ENCODE measurements at places on chromosomes 7 and 10.
A peak's percentile ranks its signal among the peaks of the same experiment; 100 is the strongest.

DNA sequence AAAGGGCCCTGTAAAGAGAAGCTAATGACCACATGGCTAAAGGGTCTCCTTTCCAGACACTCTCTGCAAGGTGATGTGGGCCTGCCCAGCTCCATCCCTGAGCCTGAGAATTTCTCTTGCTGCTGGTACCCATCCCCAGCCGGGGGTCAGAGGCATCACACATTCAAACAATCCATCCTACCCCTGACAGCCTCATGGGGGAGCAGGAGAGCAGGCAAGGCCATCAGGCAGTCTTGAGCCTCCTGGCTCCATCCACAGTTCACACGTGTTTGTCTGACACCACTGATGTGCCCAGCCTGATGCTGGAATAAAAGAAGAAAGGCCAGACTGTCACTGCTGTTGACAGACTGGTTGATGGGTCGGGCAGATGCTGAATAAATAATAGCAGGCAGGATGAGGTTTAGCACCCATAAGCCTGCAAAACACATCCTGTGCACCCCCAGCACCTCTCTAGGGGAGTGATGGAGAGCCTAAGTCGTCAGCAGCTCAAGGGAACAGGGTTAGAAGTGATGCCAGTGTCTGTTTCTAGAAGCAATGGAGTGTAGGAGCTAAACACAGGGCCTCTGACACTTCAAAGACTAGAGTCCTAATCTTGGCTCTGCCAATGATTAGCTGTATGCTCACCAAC lies 43.5 kb downstream of the TLL2 start:
- peak; percentile 32 for DNase-seq

DNA sequence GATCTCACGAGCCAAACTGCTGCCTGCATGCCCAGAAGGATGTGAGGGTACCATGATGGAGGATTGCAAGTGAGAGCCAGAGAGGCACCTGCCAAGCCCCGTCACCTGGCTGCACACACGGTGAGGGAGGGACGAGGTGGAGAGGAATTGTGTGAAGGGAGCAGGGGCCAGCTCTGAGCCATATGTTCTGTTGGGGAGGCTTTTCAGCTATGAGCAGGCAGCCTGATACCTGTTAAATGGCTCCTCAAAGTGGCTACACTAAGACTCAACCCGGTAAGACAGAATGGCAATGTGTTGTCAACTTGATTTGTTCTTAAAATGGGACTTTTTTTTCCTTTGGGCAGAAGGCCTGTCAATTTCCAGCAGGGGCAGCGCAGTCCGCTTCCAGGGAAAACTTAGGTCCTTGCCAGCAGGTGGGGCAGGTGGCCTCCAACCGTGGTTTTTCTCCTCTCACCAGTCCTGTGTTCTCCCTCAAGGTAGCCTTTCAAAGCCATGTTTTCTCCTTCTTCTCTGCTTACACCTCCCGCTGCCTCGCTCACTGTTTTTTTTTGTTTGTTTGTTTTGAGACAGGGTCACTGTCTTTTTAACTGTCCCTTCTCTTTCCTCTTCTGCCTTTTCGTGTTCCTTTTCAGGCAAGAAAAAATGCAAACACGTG lies 57.7 kb upstream of the ZNRF2 start:
- DNase-seq, result no peak

DNA sequence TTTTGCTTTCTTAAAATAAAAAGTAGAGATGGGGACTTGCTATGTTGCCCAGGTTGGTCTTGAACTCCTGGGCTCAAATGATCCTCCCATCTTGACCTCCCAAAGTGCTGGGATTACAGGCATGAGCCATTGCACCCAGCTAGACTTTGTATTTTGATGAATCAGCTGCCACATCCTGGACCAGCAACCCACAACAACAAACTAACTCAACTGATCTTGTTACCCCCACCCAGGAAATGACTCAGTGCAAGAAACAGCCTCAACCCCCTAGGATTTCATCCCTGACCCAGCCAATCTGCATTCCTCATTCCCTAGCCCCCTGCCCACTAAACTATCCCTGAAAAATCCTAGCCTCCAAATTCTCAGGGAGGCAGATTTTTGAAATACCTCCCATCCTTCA lies 123.8 kb downstream of the IPMK start:
- DNase-seq, result no peak

DNA sequence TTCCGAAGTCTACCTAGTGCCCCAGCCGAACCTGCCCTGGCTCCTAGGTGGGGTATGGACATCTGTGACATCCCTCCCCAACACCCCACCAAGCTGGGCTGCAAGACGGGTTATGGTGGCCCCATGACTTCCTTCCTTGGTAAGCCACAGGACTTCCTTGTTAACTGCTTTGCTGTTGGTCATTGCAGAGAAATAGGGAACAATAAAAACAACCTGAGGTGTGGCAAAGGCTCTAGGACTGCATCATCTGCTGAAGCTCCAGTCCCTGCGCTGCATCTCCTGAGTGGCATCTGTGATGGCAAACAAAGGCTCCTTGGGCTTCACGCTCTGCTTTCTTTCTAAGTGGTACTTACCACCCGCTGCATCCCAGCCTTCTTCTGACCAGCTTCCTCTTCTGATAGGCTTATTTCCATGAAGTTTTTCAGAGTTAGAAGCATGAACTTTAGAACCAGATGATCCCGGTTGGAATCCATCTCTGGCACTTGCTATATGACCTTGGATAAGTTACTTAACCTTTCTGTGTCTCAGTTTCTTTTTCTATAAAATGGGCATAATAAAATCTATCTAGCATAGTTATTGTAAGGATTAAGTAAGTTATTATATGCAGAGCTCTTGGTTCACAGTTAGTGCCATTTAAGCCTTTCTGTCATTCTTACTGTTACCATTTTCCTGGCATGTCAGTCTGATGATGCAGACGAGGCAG lies 216.8 kb downstream of the RPS24 start:
- peak; percentile 28 for DNase-seq

GRCh38 chr10:48931188-48931587 lies 8.5 kb downstream of the LRRC18 start:
- DNase-seq, result no peak

GRCh38 chr7:16558761-16559302 lies 32.2 kb downstream of the LRRC72 start:
- no peak for DNase-seq

- no peak for DNase-seq
These were observed 162.4 kb upstream of the PPP2R2D start for GRCh38 chr10:131738396-131738735.

DNA sequence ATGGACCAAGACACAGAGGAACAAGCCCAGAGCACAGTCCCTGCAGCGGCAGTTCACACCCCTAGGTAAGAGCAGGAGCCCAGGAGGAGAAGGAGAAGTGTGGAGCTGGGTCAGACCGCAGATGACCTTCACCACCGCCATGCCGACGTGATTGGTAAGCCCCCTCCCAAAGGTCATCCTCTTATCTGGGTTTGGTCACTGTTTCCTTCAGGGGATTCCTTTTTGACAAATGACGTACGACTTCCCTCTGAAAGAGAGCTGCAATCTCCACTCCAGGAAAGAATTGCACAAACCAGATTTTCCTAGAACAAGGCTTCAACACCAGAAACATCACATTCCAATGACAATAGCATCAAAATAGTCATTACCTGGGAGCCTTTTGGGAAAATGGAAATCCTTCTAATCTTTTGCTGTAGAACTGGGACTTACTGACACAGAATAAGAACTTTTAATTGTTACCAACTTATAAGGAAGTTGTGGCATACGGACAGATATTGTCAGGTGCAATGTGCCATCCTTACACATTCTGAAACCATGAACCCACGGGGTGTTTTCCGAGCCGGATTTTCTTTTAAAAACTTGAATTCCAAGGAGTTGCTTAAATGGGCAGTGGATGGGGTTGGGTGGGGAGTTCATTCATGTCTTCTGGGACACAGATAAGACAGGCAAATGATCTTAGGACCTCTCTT lies 20.8 kb upstream of the ADAM12 start:
- DNase-seq, result no peak

DNA sequence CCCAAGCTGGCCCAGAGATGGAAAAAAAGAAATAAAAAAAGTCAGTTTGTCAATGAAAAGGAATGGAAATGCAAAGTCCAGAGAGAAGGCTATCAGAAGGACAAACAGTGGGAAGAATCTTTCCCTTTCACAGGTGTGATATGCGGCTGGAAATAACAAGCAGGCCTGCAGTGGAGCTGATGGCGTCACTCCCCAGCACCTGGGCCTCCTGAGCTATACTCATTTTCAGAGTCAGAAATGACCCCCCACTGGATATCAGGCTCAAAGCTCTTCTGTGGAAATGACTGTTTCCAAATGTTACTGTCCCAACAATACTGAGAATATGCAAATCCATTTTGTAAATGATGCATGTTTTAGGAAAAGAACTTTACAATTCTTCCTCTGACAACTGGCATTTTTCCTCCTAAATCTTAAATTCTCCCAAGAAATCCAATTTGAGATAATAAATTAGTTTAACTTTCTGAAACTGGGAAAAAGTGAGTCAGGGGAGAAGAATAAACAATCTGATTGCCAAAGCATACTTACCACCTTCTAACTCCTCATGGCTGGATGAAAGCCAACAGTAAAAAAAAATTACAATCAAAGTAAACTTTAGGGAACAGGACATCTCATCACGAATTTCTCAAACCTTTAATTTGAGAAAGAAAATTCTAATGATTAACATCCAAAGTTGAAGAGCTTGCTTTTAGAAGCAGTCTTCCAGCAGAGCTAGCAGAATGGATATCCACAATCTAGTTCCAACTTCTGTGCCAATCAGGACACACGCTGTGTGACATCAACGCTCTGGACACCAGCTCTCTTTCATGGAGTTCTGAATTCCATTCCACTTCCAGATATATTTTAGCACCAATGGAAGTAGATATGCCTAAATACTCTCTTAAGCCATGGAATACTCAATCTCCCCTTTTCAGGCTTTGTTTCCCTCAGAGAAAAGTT lies 5.3 kb upstream of the CUZD1 start:
- no peak for DNase-seq

DNA sequence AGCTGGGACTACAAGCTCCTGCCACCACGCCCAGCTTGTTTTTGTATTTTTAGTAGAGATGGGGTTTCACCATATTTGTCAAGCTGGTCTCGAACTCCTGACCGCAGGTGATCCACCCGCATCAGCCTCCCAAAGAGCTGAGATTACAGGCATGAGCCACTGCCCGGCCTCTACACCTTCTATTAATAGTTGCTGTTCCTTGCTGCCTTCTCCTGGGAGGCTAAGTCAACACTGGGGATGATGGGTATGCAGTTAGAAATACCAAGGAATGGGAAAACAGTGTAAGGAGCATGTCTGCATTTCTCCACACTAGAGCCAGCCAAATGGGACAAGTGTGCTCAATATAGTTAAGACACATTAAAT lies 97.3 kb upstream of the PDLIM1 start:
- DNase-seq, result no peak

GRCh38 chr7:84137812-84138211 lies 56.8 kb downstream of the SEMA3A start:
- DNase-seq, result no peak

DNA sequence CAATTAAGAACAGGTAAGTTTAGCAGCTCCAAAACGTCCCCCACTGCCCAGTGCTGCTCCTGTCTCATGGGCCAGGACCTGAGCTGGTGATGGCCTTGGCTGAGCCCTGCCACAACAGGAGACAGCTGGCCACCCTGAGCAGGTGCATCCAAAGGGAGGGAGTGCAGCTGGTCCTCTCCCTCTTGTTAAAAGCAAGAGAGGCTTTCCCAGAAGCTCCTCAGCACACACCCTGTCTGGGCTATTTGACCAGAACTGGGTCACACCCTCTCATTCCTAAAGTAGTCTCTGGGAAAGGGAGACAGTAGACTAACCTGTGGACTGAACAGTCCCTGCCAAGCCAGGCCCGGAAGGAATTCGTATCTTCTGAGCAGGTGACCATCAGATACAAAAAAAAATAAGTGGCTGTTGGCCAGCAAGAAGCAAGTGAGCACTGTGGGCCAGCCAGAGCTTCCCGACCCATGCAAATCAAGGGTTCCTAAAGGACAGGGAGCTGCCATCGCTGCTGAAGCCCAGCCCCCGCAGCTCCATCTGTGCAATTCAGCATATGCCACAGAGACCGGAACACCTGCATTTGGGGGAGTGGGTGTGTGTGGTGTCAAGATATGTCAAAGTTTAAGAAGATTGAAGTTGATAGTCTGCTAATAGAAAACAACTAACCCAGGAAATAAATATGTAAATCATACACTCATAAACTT lies 2.1 kb upstream of the TMEM72 start:
- DNase-seq, result no peak

GRCh38 chr10:43598446-43598845 lies 7.8 kb upstream of the ZNF485 start:
- DNase-seq, result no peak

DNA sequence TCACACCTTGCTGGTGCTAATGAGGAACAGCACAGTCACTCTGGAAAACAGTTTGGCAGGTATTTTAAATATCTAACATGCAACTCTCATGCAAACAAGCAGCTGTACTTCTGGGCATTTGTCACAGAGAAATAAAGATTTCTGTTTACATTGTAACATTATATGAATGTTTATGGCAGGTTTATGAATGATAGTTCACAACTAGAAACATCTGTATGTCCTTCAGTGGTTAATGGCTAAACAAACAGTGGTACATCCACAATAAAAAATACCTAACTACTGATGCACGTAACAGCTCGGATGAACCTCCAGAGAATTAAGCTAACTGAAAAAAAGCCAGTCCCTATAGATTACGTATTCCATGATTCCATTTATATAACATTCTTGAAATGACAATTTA lies 109.6 kb downstream of the GPR37 start:
- no peak for DNase-seq

GRCh38 chr7:6480323-6480660 lies 32.5 kb upstream of the DAGLB start:
- no peak for DNase-seq

- DNase-seq, result no peak
These were observed 2.2 kb downstream of the TRIL start for GRCh38 chr7:28955718-28956607.

Measured in Jurkat, Clone E6-1 (cell line).